ENCODE measurements at places on chromosomes 7 and 10.

DNA sequence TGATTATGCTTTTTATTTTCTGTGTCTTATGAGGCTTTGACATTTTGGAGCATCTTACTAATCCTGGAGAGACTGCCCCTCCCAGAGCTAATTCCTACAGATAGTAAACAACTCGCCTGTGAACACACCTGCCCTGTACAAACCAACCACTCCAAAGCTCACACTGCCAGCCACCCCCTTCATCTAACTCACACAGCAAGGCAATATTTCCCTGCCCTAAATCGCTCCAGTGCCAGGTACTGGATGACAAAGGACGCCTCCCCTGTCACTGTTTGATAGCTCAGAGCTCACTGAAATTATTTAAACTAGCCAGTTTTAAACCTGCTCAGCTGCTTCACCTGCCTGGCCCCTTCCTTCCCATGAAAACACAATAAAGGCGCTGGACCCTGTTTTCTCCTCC is 535.1 kb upstream of the CELF2 start:
- no peak for DNase-seq

DNA sequence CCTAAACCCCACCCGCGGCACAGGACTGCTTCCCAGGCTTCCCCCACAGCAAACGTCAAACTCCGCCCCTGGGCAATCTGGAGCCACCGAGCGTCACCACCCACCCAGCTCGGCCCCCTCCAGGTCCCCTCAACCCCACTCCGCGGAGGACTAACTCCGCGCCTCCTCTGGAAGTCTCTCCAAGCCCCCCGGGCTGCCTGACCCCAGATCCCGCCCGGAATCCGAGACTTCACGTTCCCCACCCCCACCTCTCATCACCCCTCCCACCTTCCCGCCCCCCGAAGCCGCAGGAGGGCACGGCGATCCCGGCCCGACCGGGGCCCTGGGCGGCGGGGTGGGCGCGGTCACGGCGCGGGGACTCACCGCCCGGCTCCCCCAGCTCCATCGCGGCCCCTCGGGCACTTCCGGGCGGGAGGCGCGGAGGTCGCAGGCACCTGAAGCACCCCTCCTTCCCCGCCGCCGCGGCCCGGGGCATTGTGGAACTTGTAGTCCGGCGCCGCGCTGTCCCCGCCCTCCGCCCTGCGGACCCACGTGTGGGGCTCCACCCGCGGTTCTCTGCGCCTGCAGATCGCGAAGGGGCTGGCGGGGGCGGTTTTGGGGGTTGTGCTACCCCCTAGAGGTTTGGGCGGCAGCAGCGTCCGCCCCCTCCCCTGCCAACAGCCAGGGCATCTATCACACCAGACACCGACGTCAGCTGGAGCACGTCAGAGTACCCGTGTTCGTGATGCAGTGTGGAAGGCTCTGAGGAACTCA is at the start of gene TMUB1:
TMUB1 (minus strand) TSS at position 423 of the 753 bp plus-strand sequence. CDS start 930 bp downstream, outside the sequence.
- DNase-seq: peak; percentile 79

DNA sequence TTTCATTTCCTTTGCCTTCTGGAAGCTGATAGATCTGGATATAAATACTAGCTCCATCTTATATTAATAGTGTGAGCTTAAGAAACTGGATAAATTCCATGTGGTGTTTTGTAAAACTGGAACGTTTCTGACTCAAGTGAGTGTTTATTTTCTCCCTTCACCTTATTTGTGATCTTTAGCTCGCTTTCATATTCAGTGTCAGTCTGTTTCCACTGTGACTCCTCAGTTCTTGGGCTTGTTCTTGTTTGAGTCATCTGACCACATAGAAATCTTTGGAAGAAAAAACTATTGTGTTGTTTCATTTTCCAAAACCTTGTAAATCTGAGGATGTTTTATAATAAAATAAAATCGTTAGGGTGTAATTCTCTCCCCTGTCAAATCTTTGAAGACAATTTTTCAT is 186.4 kb downstream of the POLR1F start:
- DNase-seq: no peak

- no peak for DNase-seq
These were observed 83.7 kb downstream of the EBF3 start for GRCh38 chr10:129880191-129880870.

DNA sequence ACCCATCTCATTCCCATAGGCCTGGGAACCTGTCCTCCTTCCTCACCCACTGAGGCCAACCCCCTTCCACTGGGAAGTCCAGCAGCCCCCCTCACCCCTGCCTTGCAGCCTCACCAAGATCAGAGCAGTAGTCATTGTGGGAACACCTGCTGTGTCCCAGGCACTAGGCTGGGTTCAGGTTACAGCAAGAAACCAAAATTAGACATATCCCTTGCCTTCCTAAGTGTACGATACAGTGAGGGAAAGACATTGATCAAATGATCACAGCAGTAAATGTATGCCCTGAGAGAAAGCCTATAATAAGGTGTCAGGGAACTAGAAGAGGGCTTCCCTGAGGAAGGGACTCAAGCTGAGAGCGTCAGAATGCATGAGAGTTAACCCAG is 17.0 kb upstream of the C10orf105 start:
- no peak for DNase-seq

DNA sequence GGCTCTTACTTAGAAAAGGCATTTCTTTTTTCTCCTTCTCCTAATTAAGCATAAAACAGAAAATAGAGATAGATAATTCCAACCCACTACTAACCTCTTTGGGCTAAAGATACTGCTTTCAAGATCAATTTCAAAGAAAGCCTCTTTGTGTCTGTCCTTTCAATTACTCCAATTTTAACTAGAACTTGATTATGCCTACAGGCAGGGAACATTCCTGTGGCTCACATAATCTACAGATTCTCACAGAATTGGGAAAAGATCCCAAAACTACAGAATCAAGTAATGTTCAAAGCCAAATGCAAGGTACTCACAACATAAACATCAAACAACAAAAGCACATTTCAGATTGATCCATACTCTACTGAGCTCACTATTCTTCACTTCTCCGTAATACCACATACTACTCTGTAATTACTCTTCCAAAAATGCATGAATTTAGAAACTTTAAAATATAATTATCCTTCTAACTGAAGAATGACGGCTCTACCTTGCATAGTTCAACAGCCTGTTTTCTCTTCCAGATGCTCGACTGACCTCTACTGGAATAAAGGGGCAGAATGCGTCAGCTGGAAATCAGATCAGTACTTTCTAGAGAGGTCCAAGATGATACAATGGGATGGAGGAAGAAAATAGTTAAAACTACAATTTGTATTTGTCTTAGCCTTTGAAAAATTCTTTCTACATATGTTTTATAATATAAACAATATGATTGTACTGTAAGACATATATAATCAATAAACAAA is 3.9 kb downstream of the MTERF1 start:
- DNase-seq: no peak
